ENCODE measurements at places on chromosomes 13 and 19.

DNA sequence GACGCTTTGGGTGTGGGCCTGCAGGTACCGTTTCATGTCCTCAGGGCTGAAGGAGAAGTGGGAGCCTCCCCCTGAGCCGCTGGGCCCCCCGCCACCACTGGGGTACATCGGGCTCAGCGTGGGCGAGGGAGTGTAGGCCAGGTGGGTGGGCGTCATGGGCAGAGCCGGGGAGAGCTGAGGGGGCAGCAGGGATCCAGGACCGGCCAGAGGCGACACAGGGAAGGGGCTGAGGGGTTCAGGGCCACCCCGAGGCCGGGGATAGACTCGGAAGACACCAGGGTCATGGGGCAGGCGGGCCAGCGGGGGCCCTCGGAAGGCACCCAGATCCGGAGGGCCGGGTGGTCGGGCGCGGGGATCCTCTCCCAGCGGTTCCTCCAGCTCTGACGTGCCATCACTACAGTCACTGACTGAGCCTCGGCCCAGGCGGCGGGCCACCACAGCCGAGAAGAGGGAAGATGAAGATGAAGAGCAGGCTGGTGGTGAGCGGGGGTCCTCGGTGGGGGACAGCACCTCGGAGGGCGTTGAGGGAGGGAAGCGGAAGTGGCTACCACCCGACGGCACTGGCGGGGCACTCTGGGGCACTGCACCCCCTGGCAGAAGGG, 5.7 kb downstream of the ERF start:
- no peak for DNase-seq

- DNase-seq, result peak; percentile 68
Measured at GRCh38 chr19:57269515-57270250, 10.6 kb upstream of the ZNF460 start.

DNA sequence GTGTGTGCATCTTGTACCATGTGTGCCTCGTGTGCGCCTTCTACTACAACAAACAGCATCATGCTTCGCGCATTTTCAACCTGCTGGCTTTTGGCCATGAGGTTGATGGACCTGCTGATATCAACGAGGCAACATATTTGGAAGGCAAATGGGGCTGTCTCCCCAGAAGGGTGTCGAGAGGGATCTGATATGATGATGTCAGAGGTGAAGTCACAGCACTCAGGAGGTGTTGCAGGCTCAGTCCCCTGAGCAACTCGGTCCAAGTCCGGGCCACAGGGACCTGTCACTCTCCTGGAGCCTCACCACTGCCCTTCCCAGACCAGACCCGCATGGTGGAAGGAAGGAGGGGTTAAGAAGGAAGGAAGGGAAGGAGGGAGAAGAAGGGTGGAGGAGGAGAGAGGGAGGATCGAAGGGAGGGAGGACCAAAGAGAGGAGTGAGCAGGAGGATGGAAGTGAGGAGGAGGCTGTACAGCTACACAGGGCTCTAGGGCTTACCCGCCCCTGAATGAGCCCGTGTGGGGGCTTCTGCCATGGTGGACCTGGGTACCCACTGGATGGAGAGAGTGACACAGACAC, 6.7 kb upstream of the C13orf46 start:
- DNase-seq, result no peak

DNA sequence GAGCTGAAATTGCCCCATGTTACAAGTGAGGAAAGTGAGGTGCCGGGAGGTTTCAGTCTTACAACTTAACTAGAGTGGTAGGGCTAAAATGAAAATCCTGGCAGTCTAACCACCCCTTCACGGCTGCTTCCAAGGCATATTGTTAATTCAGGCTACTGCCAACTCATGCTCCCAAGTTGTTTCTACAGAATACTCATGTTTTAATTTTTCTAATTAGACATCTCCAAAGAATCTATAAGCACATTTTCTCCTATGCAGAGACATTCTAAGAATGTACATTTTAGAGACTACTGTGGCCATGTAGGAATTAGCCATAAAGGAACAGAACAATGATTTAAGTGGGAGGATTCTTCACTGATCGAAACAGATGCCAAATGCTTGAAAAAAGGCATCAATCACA, 7.0 kb upstream of the TSC22D1 start:
- DNase-seq, result no peak

GRCh38 chr13:112970552-112971287, 1.7 kb downstream of the MCF2L start:
- no peak for DNase-seq

DNA sequence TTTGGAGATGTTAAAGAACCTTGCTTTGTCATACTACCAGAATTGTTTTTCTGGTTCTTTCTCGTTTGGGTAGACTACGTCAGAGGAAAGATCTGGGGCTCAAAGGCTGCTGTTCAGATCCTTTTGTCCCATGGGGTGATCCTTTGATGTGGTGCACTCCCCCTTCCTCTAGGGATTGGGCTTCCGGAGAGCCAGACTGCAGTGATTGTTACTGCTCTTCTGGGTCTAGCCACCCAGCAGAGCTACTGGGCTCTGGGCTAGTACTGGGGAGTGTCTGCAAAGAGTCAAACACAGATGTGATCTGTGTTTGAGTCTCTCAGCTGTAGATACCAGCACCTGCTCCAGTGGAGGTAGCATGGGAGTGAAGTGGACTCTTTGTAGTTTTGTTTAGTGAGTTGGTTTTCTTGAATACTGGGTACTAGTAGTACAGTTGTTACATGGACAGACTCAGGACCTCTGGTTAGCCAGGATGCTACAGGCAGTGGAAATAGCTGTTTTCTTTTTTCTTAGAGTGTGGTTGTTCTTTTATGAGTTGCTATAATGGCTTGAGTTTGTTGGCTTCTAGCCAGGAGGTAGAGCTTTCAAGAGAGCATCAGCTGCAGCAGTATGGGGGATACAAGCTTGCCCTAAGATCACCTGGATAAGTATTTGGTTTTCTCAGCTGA, 34.4 kb downstream of the DNAJC15 start:
- DNase-seq, result no peak

Measured in RCC 7860 (cell line).